ENCODE measurements at places on chromosomes 11 and 22.

- no peak for DNase-seq
Observed at GRCh38 chr22:50569041-50569459, 6.3 kb upstream of the SYCE3 start.

DNA sequence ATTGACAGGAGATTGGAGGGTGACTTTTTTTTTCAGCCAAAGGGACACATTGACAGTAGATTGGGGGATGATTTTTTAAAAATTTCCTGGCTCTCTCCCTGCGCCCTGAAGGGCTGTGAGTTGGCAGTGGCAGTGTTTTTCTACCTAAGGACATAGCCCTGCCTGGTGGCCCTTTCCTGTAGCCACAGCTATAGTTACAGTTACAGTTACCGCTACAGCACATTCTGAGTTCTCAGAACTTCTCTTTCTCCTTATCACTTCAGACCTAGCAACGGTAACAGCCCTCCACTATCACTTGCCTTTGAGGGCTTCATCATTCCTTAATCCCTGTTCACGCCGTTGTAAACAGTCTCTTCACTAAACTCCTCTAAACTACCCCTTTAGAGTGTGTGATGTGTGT is 684 bp downstream of the MRGPRX2 start:
- DNase-seq, result no peak

- DNase-seq, result no peak
Observed at GRCh38 chr11:66674964-66675602, 2.6 kb downstream of the RBM4B start.

DNA sequence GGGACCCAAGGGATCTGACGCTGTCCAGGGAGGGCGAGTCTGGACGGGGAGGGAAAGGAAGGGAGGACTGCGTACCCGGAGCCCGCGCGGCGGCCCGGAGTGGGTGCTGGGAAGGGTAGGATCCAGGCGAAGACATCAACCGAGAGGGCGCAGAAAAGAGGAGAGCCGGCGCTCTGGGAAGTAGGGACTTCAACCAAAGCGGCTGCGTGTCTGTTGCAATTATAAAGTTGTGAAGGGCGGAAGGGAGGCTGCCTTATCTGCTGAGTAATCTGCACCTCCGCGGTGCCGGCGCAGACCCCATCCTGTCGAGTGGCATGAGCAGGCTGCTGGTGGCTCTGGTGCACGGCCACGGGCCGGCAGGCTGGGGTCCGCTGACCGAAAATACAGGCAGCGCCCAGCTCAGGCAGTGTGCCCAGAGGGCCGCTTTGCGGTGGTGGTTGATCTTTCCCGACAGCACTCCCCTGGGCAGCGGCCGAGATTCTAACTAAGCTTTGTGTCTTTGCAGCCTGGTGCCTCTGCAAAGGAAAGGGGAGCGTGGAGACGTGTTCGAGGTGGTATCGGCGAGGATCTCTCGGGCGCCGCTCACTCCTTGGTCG is 978 bp downstream of the C11orf87 start:
- peak; percentile 37 for DNase-seq

GRCh38 chr22:33110562-33111163 is 52.5 kb upstream of the SYN3 start:
- DNase-seq, result no peak

DNA sequence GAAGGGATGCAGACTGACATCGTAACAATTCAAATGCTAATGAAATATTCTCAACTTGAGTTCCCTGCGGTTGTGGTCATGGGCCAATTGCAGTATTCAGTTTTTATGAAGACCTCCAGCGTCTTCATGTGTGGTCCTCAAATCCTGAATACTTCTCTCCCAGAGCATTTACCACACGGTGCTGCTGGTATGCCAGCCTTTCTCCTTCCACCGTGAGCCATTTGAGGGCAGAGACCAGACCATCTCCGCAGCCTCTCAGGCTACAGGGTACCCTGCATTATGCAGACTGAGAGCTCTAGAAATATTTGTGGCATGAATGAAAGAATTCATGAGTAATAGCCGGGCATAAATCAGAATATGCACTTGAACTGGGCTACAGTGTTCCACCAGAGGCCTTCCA is 289.7 kb downstream of the ST3GAL4 start:
- no peak for DNase-seq

GRCh38 chr11:11740073-11740702 is 101.6 kb upstream of the USP47 start:
- DNase-seq, result no peak

GRCh38 chr22:37610480-37611129 is 2.0 kb downstream of the GGA1 start:
- DNase-seq, result peak; percentile 27

GRCh38 chr22:46102159-46102558 is 48.2 kb upstream of the PPARA start:
- DNase-seq, result no peak

DNA sequence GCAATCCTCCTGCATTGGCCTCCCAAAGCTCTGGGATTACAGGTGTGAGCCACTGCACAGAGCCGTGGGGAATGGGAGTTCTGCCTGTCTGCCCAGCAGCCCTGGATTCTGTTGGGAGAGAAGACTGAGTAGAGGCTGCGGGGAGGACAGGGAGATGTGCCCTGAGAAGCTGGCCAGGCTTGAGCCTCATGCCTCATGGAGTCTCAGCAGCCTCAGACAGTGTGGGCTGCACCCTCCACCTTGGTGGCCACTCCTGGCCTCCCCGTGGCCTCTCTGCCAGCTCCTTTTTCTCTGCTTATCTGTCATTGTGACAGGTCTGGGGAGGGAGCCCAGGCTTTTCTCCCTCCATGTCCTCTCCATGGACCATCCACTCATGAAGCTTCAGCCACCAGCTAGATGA is 43.2 kb downstream of the DKK3 start:
- no peak for DNase-seq

- DNase-seq, result peak; percentile 70
Observed at GRCh38 chr11:14617241-14618027, 26.2 kb upstream of the PDE3B start.

All from epithelial cell of esophagus (primary cell).